ENCODE measurements at places on chromosomes 3 and 15. TPM values are rescaled to one million over a fixed set of nuclear protein-coding genes. Genes with fewer than 3 reads are reported as not detected.

DNA sequence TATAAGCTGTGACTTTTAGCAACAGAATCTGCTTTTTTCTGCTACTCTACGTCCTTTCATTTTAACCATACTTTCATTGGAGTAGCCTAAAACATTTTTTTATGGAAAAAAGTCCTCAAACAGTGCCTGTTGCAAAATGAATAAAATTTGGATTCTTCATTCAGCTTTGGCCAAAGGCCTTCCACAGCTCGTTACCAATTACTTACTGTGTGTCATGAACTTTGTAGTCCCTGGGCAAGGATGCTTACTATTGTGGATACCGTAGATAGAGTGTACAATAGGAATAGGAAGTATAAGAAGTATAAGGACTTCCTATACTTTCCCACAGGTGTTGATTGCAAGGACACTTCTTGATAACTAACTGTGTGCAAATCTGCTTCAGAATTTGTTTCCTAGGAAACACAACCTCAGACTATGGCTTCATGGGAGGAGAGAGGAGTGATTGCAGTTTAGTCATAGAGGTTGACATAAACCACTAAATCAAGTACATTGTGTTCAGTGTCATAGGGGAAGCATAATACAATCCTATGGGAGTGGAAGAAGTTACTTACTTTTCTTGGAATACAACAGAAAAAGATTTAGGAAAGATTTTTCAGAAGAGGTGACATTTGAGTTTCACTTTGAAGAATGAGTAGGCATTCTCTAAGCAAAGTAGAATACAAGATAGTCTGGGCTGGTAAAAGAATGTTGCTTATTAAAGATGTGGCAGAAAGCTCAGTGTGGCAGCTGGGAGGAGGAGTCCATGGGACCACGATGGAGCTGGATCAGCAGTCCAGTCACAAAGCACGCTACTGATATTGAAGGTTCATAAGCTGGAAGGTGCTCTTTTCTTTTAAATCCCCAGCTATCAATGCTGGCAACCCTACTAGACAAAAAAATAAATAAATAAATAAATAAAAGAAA is 309.7 kb upstream of the TPRG1 start:
- no peaks in the 10 kb centered on the region for H3K27me3 ChIP-seq
- H3K4me3 ChIP-seq, result no peak overlapping the region
- DNase-seq, result no peak
- H3K4me1 ChIP-seq, result peaks cover 2% of the 10 kb centered on the region
- H3K27ac ChIP-seq, result no peak overlapping the region

DNA sequence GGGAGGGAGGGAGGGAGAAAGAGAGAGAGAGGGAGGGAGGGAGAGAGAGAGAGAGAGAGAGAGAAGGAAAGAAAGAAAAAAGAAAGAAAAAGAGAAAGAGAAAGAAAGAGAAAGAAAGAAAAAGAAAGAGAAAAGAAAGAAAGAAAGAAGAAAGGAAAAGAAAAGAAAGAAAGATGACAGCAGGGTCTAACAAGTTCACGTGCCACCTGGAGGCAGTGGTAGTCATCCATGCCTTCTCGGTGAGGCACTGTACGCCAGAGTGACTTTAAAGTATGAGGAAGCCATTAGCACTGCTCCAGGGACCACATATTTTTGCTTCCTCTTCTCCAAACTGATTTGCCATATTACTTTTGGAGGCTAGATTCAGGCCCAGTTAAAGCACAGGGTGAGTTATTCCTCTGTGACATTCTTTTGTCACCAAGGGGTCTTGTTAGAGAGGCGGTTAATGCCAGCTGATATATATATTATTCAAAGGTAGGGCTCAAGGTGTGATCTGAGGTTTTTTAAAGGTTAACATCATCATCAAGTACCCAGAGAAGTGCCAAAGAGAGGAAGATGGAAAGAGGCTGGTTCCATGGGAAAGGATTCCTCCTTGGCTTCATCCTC is at the start of gene HTR3D:
HTR3D (plus strand) TSS at position 556 of the 606 bp plus-strand sequence; CDS start at position 556, 0 bp downstream.
- no peak for DNase-seq
- no peak within 1 kb of the TSS for H3K27ac ChIP-seq
- H3K27me3 ChIP-seq, result no peaks in the 10 kb centered on the region
- H3K4me3 ChIP-seq, result no peak within 1 kb of the TSS
- no peaks in the 10 kb centered on the region for H3K36me3 ChIP-seq

DNA sequence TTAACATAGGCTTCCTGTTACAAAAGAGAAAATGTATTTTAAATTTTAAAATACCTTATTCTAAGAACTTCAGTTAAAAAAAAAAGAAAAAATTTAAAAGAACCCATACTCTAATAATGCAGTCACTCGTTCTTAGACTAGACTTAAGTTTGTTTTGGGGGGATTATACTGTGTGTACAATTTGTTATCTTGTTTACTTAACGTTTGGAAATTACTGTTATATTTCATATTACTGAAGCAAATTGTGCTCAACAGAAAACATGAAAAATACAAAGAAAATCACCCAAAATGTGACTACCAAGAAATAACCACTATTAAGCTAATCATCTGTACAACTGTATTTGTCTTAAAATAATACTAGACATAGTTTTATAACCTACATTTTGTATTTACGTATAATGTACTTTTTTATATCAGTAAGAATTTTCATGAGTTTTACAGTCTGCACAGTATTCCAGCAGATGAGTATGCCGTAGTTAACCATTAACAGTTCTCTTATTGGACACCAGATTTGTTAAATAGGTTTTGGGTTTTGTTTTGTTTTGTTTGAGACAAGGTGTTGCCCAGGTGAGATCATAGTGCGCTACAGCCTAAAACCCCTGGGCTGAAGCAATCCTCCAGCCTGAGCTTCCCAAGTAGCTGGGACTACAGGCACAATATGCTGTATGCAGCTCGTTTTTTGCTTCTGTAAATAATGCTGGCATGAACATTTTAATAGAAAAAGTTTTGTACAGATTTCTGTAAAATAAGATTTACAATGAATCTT is 88.8 kb upstream of the CHD2 start:
- no peak for DNase-seq
- no peak overlapping the region for H3K4me3 ChIP-seq
- peak overlapping the region; percentile 88 for H3K27ac ChIP-seq
- H3K4me1 ChIP-seq, result no peaks in the 10 kb centered on the region

DNA sequence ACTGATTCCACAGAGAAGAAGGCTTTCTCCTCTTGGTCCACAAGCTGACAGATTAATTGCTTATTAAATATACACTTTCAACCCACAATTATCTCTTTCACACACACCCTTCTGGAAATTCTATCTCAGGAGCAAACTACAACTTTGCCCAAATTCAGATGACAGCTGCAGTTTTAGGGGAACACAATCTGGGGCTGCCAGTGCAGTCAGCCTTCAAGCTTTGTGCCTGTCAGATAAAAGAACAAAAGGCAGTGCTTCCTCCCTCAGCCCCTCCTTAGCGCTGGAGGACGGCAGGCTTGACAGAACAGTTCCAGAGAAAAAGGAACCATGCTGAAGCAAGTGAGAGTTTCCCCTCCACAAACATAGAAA is 99.6 kb downstream of the TMCC1 start:
- no peak overlapping the region for H3K4me3 ChIP-seq
- H3K4me1 ChIP-seq, result no peaks in the 10 kb centered on the region
- no peak for DNase-seq
- no peak overlapping the region for H3K27ac ChIP-seq
- no peaks in the 10 kb centered on the region for H3K36me3 ChIP-seq

DNA sequence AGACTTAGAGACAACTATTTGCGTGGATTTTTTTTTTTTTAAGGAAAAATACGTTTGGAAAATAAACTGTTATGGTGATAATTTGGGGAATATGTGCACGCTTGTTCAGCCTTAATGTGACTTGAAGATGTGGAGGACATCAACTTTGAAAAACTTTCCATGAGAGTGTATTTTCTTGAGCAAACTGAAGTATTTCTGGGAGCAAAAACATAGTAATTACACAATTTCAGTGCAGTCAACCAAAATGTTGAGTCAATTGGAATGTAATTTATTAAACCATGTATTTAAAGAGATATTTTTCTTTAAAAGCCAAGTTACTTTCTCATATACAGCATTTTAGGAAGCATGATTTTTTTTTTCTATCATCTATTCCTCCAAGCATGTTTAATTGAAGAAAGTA is 80.3 kb upstream of the FLNB start:
- no peak overlapping the region for H3K27ac ChIP-seq
- peaks cover 5% of the 10 kb centered on the region for H3K36me3 ChIP-seq
- no peaks in the 10 kb centered on the region for H3K27me3 ChIP-seq
- no peaks in the 10 kb centered on the region for H3K4me1 ChIP-seq
- no peak overlapping the region for H3K4me3 ChIP-seq

DNA sequence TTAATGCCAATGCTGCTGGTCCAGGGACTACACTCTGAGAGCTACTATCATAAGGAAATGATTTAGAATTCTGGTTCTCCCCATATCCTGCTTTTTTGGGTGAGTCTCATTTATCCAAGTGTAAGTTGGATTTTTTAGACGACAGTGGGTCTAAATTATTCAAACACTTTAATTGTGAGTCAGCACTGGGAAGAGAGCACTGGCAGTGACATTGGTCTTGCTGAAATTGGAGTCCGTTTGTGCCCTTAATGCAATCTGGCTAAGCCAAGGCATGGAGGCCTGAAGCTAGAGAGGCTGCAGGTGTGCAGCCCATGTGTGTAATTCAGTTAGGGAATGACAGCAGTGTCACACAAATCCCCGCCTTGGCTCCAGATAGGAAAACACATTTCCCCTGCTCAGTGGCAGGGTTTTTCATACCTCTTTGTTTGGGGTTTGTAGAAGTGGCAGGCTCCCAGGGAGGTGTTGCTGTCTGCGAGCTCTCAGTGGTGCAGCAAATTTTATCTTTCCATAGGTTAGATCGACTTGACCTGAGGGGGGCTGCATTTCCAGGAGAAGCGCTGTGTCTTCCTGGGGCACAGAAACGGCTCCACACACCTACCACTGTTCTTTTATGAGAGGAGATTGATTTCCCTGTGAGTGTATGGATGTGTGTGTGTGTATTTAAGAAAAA is 197.7 kb downstream of the CD47 start:
- no peaks in the 10 kb centered on the region for H3K4me1 ChIP-seq
- H3K4me3 ChIP-seq, result no peak overlapping the region
- DNase-seq, result no peak
- H3K27ac ChIP-seq, result no peak overlapping the region
- H3K36me3 ChIP-seq, result no peaks in the 10 kb centered on the region

GRCh38 chr3:172929451-172929850 is 178.9 kb downstream of the ECT2 start:
- H3K4me1 ChIP-seq, result no peaks in the 10 kb centered on the region
- DNase-seq, result no peak
- no peak overlapping the region for H3K27ac ChIP-seq
- H3K36me3 ChIP-seq, result no peaks in the 10 kb centered on the region

- H3K36me3 ChIP-seq, result no peaks in the 10 kb centered on the region
- no peaks in the 10 kb centered on the region for H3K27me3 ChIP-seq
- H3K4me3 ChIP-seq, result no peak overlapping the region
Observed at GRCh38 chr3:177201700-177202397, 4.6 kb upstream of the TBL1XR1 start.

DNA sequence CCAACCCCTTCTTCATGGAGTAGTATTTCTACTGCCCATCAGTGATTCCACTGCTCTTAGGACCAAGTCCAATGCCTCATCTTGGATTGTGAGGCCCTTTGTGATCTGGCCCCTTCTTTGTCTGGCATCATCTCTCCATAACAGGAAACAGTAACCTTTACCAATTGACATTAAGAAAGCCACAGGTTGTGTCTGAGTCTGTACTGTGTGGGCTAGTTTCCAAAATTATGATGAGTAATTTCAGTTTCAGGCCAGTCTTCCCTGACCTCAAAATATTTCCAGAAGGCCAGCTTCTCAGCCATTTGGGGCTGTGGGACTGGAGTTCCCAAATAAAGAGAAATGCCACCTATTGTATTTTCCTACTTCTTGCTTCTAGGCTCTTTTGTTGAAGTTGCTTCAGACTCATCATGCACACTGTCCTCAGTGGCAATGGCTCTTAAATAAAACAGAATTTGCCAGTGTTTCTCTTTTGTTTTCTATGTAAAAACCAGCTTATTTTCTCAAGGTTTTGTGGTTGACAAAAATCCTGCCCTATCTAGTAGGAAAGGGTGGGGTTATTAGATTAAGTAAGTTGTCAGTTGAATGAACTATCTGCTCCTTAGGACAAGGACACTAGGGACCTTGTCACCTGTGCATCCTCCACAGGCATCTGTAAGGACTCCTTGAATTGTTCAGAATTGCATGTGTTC is 47.0 kb upstream of the ACKR4 start:
- no peak overlapping the region for H3K27ac ChIP-seq
- no peak for DNase-seq
- H3K27me3 ChIP-seq, result no peaks in the 10 kb centered on the region
- H3K4me1 ChIP-seq, result peaks cover 4% of the 10 kb centered on the region

GRCh38 chr15:62886431-62887071 is 156.0 kb upstream of the TPM1 start:
- H3K27ac ChIP-seq, result peak overlapping the region; percentile 77
- no peaks in the 10 kb centered on the region for H3K36me3 ChIP-seq

- no peak overlapping the region for H3K27ac ChIP-seq
- no peak overlapping the region for H3K4me3 ChIP-seq
- DNase-seq, result no peak
Observed at GRCh38 chr15:48006031-48006511, 114.7 kb upstream of the SLC24A5 start.

GRCh38 chr3:160296591-160296990 is 71.4 kb downstream of the C3orf80 start:
- no peak overlapping the region for H3K4me3 ChIP-seq
- H3K27ac ChIP-seq, result no peak overlapping the region
- H3K4me1 ChIP-seq, result peaks cover 11% of the 10 kb centered on the region
- DNase-seq, result no peak
- H3K27me3 ChIP-seq, result no peaks in the 10 kb centered on the region
- no peaks in the 10 kb centered on the region for H3K36me3 ChIP-seq

ATP2C1 gene
- polyA plus RNA-seq, result 10.5 TPM

TEX55 gene
- polyA plus RNA-seq, result not detected
